CD4-positive, alpha-beta T cell treated with Interleukin-4 for 1 hour (primary cell): ENCODE measurements at places on chromosomes 16 and 17.

DNA sequence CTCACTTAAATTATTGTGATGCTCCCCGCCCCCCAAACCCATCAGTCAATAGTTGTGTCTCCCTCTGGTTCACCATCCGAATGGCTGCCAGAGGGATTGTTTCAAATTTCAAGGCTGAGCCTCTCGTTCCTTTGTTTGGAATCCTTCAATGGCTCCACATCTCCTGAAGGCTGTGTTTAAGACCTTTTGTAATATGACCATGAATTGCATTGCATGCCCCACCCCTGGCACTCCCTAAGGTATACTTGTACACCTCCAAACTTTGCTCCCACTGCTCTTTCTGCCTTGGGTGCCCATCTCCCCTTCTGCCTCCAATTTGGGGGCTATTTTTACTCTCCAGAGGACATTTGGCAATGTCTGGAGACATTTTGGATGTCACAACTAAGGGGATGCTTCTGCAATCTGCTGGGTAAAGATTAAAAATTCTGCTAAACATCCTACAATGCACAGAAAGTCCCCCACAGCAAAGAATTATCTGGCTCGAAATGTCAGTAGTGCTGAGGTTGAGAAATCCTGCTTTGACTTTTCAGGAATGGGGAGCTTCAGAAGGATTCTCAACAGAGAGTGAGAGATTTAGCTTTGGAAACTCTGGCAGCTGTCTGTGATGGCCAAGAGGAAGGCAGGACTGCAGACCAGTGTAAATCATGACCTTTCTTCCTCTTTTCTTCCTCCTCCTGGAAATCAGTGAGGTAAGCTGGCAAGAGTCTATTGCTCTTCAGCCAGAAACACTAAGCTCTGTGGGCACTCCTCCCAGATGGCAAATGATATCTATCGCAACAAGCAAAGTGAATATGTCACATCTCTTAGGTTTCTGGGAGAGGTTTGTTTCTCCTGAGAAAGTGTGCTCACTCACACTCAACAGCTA lies 8.7 kb upstream of the IL4R start:
- no peak for DNase-seq

GRCh38 chr17:12431188-12431587 lies 234.5 kb upstream of the MYOCD start:
- DNase-seq, result no peak

DNA sequence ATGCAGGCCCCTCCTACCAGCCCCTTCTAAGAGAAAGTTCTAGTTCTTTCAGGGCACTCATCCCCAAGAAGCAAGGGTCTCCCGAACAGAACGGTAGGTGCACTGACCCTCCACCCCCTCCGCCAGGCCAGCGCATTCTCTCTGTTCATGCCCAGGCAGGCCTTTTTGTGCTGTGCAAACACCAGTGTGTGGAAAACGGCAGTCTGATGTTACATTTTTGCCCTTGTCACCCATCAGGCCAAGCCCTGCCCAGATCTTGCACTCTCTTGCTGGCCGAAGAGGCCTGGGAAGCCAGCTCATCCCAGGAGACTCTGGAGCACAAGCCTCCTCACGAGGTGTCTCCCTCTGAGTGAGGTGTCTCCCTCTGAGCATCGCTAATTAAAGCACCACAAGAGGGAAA lies 16.1 kb upstream of the MTSS2 start:
- DNase-seq, result no peak

GRCh38 chr16:65716737-65717700 lies 595.2 kb upstream of the CDH11 start:
- DNase-seq, result no peak

DNA sequence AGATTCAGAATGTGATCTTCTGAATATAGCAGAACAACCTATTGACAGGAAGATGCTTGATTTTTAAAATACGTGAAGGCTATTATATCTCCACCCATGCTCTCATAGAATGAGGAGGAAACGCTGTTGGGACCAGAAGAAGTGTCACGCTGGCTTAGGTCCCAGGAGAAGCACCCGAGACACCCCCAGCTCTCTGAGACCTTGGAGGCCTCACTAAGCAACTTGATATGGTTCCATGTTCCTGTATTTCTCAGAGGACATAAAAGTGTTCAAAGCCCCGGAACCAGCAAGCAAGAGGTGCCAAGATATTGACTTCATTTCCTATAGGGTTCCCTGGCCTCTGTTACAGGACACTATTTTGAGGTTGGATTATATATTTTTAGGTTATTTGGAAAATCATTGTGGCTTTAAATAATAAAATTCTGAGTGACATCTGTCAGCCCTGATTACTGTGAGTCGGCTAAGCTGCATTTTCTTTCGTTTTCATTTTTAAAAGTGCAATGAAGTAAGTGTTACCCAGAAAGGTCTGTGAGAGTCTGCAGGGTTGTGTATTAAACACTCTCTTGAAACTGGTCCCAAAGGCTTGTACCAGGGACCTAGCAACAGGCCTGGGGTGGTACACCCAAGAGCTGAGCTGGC lies 400.0 kb downstream of the SOX9 start:
- DNase-seq, result no peak

DNA sequence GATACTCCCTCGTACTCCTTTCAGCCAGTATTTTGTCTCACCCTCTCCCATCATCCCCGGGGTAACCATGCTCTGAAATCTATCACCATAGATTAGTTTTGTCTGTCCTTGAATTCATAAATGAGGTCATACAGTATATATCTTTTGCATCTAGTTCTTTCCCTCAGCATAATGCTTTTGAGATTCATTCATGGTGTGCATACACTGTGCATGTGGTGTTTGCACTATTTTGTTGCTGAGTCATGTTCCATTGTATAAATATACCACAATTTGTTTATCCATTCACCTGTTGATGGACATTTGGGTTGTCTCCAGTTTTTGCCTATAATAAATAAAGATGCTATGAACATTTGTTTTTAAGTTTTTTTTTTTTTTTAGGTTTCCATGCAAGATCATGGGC lies 34.2 kb upstream of the NLRP1 start:
- DNase-seq, result no peak

DNA sequence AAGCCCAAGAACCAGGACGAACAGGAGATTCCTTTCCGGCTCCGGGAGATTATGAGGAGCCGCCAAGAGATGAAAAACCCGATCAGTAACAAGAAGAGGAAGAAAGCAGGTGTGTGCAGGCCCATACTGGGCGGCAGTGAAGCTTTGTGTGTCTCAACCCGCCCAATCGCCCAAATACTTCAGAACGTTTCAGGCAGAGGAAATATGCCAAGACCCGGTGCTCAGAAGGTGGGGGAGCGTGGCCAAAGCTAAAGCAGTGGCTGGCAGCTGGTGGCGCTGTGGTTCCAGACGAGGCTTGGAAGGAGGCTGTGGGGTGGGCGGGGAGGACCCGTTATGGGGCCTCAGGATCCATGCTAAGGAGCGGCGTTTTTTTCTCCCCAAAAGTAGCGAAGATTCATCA lies 1.2 kb downstream of the CCDC137 start:
- no peak for DNase-seq

DNA sequence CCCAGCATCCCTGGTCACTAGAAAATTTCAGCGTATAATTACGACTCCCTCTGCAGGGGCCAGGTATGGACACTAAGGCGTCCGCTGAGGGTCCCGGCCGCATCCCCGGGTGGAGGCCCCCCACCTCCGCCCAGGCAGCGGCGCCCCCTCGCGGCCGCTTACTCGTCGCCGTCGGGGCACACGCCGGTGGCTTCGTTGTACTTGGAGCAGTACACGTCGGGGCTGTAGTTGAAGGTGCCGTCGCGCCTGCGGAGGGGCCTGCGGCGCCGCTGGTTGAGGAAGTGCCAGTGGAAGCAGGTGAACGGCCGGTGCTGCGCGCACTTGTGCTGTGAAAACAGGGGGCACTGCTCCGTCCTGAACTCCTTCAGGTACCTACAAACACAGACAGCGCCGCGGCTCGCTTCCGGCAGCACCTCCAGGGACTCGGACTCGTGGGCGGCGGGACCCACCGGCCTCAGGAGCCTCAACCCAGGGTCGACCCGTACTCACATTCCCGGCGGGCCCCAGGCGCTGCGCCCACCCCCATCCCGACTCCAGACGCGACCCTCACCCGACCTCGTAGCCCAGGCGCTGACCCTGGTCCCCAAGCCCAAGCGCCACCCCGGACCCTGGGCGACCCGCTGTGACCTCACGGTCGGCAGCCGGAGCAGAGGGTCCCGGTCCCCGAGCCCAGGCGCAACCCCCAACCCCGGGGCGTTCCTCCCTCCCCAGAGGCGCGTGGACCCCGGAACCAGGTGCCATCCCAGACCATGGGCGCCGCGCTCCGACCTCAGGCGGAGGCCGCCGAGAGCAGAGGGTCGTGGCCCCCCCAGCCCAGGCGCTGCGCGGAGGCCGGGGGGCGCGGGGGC lies 596 bp downstream of the UNKL start:
- peak; percentile 69 for DNase-seq

DNA sequence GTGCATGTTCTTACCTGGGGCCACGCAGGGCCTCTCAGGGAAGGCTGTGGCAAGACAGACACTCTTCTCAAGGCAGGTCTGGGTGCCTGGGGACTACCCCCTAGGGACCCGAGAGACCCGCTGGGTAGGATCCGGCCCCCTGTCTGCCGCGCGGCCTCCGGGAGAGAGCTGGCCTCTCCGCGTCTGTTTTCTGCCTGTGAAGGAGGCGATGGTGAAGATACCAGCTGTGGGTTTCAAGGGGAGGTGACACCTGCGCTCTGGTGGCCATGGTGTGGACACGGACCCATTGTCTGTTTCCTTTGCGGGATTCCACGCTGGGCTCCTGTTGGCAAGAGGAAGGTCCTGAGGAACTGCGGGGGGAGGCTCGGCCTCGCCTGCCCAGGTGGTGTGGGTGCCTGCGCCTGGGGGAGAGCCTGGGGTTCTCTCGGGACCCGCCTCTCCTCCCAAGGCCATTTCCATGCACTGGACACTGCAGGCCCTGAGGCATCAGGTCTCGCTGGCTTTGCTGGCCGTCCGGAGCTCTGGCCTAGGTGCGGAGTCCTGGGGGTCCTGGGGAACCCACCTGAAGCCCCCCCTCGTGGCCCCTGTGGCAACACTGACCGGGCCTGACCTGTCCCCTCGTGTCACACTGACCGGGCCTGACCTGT lies 12.2 kb upstream of the METRNL start:
- no peak for DNase-seq

- no peak for DNase-seq
Observed at GRCh38 chr16:12025472-12025871, 48.9 kb downstream of the SNX29 start.

DNA sequence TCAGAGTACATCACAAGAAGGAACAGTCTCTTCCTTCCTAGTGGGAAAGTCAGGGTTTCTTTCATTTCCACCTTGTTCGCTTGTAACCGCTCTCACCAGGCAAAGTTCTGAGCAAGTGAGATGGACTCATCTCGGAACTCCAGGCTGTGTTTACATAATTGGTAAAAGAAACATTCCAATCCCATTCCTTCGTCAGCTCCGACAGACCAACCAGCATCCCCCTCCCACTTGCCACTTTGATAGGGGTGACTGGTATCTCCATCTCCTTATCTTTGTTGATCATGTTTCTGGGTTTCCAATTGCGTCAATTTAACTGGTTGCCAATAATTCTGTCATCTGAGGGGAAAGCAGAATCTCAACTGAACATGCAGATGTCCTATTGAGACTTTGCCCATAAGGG lies 36.8 kb upstream of the LYRM9 start:
- DNase-seq, result no peak

DNA sequence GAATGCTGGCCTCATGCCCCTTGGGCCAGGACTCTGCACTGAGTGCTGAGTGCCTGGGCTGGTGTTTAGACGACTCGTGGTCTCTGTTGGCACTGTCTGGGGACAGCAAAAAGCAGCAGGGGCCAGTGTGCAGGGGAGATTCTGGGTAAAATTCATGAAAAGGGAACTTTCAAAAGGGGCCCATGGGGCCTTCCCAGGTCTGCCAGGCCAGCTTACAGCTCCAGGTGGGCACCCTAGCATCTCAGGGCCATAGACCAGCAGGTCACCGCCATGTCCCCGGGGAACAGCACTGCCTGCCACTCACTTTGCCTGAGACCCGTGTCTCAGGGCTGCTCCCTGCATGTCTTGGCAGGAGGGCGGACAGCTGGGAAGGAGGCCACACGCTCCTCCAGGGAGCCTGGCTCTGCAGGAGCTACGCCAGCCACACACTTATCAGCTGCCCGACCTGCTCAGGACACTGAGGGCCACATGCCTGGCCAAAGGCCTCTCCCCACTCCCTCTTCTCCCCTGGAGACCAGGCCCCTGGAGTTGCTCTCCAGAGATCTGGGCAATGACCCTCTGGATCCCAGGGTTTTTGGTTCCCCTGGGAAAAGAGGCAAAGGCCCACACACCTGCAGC lies 8.8 kb upstream of the FASN start:
- DNase-seq, result no peak

DNA sequence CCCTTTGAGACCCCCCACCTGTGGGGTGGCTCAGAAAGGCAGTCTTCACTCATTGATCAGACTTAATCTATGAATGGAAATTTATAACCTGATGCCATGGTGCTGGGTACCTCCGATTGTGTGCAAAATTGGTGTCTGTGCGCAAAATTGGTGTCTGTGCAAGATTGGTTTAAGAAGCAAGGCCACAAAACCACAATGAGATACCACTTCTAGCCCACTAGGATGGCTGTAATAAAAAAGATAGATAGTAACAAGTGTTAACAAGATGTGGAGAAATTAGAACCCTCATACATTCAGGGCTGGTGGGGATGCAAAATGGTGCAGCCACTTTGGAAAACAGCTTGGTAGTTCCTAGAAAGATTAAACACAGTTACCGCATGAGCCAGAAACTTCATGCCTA lies 13.9 kb upstream of the CSNK2A2 start:
- DNase-seq, result no peak

DNA sequence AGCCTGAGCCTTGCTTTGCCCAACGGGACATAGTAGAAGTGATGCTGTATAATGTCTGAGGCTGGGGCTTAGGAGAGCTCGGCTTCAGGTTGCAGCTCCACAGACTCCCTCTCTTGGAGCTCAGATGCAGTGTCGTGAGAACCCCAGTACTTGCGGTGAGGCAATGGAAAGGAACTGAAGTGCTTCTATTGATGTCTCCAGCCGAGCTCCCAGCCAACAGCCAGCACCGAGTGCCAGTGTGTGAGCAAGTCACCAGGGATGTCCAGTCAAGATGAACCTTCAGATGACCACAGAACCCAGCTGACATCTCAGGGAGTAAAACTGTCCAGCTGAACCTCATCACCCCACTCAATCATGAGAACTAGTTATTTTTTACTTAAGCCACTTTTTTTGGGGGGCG lies 268.1 kb downstream of the IRF8 start:
- no peak for DNase-seq

GRCh38 chr17:76166906-76167305 lies 25.9 kb upstream of the FOXJ1 start:
- no peak for DNase-seq

DNA sequence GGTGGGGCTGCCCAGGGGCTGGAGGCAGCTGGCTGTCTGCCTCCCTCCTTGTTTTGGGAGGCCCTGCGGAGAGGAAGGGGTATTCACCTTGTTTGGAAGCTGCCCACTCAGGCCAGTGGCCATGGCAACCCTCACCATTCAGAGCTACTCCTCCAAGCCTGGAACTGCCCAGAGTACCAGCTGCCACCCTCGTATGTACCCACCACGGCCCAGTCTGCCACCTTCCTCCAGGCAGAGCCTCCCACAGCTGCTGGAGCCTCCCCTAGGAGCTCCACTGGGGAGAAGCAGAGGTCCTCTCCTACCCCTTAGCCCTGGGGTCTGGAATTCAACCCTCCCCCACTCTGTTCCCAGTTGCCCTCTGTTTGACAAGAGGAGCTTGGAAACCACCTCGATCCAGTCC lies 90.7 kb downstream of the AXIN2 start:
- no peak for DNase-seq

GRCh38 chr16:69393898-69394849 lies 8.4 kb upstream of the TERF2 start:
- no peak for DNase-seq

GRCh38 chr17:19269106-19269505 lies 31.9 kb downstream of the EPN2 start:
- DNase-seq, result no peak

- DNase-seq, result no peak
Observed at GRCh38 chr16:57255686-57256415, 10.8 kb downstream of the ARL2BP start.
